ENCODE measurements at places on chromosomes 12 and 14.

GRCh38 chr12:88052686-88053085 is 23.5 kb upstream of the C12orf50 start:
- peak; percentile 44 for DNase-seq

DNA sequence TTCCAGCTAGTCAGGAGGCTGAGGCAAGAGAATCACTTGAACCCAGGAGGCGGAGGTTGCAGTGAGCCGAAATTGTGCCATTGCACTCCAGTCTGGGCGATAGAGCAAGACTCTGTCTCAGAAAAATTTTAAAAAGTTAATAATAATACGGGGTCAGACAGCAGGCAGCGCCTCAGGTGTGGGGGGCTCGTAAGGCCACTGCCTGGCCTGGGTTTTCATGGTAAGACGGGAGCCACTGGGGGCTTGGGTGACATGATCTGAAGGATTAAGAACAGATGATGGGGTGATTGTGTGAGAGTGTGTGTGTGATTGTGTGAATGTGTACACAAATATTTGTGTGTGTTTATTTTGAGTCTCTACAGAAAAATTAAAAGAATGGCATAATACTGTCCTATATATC is 23.6 kb downstream of the BCL7A start:
- no peak for DNase-seq

DNA sequence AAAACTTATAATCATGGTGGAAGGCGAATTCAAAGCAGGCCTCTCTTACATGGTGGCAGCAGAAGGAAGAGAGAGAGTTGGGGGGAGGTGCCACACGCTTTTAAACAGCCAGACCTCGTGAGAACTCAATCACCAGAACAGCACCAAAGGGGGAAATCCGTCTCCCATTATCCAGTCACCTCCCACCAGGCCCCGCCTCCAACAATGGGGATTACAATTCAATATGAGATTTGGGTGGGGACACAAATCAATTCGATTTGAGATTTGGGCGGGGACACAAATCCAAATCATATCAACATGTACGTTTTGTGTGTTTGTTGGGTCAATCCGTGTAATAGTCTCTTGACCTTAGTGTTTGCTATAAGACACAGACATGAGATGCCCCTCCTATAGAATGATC is 21.8 kb upstream of the WNK1 start:
- no peak for DNase-seq

DNA sequence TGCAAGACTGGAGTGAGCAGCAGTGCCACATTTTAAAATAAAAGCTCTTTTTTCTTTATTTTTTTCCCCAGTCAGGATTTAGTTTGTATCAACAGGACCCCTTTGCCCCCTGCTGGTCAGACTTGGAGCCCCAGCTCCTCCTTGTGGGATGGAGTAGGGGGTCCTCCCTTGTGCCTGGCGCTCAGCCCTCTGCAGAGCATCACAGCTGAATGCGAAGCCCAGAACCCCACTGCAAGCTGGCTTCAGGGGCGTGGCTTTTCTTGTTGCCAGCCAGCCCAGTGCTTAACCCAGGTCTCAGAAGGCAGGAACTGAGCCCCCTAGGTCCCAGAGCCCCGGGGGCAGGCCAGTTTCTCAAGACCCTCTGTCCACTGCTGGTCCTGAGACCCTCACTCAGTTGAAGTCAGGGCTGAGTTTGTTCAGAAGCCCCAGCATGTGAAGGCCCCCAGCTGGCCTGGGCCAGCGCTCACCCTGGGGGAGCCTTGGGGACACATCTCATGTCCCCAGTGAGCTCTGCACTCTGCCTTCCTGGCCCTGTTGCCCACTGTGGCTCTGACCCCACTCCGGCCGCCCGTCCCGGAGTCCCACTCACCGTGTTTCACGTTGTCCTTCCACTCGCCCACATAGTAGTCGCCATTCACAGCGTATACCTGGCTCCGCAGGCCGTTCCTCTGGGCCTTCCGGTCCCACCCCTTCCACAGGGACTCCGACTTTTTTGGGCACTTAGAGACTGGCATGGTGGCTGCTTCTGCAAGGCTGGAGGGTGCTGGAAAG is 519 bp downstream of the MORN3 start:
- peak; percentile 56 for DNase-seq

DNA sequence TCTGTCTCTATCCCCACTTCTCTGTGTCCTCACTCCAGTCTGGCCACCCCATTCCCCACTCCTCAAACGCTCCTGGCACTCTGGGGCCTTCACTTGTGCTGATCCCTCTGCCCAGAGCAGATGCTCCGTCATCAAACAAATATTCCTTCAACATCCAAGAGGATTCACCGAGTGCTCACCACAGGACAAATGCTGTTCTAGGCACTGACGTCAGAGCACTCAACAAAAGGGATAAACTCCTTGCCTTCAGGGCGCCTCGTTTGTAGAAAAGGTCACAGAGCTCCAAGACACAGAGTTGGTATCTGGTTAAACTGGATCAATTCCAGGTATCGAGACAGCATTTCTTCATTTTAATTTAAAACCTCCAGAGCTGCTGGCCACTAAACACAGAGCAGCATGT is 35.3 kb downstream of the PSMC1 start:
- DNase-seq = no peak

DNA sequence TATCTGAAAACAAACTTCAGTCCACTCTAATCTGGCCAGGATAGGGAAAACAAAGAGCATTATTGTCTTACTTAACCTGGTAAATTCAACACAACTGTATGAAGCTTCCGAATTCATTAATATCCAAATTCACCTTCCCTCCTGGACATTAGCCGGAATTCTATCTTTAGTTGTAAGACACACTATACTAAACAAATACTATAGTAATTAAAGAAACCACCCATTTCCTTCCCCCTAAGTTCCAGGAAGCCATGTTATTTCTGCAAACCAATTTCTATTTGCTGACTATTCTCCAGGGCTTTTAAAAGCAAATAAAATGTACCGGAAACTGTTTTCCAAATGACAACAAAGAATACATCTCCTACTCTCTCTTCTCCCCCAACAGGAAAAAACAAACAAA is 122.7 kb upstream of the MDM1 start:
- no peak for DNase-seq

GRCh38 chr12:16349131-16349460 is 1.7 kb downstream of the MGST1 start:
- DNase-seq = peak; percentile 95

- no peak for DNase-seq
Measured at GRCh38 chr14:61870163-61870562, 107.9 kb downstream of the SNAPC1 start.

- peak; percentile 45 for DNase-seq
Measured at GRCh38 chr12:106227641-106228319, 20.0 kb downstream of the CKAP4 start.

GRCh38 chr14:100761481-100761880 is 34.8 kb downstream of the DLK1 start:
- peak; percentile 92 for DNase-seq

- no peak for DNase-seq
Measured at GRCh38 chr12:92158796-92159439, 13.3 kb upstream of the BTG1 start.
